ENCODE measurements at places on chromosomes 3 and 15.
A peak's percentile ranks its signal among the peaks of the same experiment; 100 is the strongest.

- DNase-seq: no peak
These were observed 17.9 kb downstream of the CP start for GRCh38 chr3:149203758-149204157.

- no peak for DNase-seq
These were observed 8.6 kb downstream of the GPX1 start for GRCh38 chr3:49349348-49350114.

DNA sequence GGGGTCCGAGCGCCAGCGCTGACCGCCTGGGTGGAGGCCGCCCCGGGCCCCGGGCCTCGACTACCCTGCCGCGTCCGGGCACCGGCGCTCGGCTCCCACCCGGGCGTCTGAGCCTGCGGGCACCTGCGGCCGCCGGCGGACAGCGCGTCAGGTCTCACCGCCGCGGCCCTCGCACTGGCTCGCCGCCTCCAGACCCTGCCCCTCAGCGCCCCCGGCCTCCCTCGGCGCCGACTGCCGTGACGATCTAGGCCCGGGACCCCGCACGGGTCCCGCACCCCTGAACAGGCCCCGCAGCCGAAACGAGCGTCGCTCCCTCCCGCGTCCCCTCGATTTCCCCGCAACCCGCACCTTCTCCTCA is 297 bp downstream of the PRC1 start:
- DNase-seq: peak; percentile 67

- DNase-seq: no peak
These were observed 173.8 kb upstream of the ARRDC4 start for GRCh38 chr15:97786741-97787140.

GRCh38 chr3:147816752-147817151 is 407.6 kb downstream of the ZIC1 start:
- no peak for DNase-seq

DNA sequence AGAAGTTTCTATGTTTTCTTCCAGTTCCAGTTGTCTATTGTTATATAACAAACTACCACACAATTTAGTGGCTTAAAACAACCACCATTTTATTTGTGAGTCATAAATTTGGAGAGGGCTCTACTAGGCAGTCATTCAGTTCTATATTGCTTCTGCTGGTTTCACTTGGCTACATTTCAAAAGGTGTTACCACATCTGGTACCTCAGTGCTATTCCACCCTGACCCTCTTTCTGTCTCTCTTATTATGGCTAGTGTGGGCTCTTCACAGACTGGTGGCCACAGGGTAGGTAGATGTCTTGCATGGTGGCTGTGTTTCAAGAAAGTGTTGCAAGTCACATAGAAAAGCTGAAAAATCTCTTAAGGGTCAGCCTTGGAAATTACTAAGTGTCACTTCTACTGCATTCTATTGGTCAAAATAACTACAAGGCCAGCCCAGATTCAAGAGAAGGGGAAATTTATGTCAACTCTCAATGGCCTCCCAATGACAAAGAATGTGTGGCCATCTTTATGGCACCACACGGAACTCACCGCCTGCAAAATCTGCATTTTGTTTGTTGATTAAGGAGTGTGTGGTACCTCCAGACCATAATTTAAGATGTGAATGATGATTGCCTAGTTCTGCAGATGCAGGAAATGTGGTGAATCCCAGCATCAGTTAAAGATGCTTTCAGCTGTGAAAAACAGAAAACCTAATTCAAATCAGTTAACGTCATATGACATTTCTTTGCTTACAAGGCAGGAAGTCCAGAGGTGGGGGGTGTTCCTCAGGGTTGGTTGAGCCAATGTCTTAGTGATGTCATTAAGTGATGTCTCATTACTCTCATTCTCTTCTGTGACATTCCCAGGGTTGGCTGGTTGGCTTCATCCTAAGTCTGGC is 105.8 kb upstream of the RASGRP1 start:
- DNase-seq: peak; percentile 84

DNA sequence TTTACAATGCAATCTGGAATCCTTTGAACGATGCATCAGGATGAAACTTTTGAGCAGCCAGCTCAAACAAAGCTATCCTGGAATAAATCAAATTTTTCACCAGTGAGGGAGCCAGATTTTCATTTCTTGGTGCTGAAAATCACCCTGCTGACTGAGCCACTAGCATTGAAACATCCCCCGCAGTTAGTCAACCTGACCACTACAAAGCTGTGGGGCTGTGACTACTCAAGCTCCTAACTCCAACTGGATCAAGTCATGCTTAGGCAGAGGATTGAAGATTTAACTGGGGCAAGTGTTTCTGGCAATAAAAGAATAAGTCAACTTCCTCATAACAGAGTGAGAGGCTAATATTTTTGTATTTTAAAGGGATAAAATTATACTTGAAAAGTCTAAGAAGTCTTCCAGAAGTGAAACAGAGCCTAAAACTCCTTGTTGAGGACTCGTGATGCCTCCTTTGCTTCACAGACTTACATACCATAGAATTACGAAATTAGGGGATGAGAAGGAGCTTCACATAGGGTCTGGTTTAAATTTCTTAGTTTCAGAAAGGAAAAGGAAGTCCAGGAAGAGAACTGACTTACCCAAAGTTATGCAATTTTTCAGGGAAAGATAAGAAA is 177.8 kb downstream of the SERPINI1 start:
- DNase-seq: no peak

DNA sequence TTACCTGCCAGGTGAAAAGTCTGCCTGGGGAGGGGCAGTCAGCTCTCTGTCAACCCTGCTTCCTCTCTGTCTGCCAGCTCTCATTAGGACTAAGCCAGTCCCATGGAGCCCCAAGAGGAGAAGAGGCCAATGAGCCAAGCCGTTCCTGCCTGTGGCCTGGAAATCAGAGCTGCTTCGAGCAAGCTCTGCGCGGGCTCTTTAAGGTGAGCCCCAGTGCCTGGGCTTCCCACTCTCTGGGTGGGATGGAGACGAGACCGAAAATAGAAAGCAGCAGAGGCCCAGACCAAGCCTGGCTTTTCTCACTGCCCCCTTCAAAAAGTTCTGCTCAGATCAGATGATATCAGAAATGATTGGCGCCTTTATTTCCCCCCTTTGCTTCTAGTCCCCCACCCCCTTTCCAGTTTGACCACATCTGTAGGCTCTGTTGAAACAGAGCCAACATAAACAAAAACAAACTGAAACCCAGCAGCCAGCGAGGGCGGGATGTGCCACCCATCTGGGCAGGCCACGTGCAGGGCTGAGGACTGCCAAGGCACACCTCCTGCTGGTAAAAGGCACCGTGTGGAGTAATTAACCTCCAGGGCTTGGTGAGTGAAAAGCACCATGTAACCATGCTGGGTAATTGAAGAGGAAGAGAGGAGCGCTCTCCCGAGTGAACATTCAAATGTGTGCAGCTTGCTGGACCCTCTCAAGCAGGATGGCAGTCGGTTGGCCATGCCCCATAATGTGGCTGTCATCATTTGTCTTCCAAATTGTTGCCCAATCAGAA is 471.0 kb upstream of the PROK2 start:
- DNase-seq: peak; percentile 71

GRCh38 chr3:47370887-47371697 is 9.7 kb upstream of the PTPN23 start:
- peak; percentile 73 for DNase-seq

- no peak for DNase-seq
These were observed 95.2 kb downstream of the AQP9 start for GRCh38 chr15:58233341-58233740.

GRCh38 chr3:169082076-169082475 is 581.4 kb downstream of the MECOM start:
- no peak for DNase-seq

- DNase-seq: no peak
These were observed 32.2 kb downstream of the MCTP2 start for GRCh38 chr15:94263341-94264273.

- DNase-seq: no peak
These were observed 41.4 kb upstream of the BOC start for GRCh38 chr3:113169891-113170452.

DNA sequence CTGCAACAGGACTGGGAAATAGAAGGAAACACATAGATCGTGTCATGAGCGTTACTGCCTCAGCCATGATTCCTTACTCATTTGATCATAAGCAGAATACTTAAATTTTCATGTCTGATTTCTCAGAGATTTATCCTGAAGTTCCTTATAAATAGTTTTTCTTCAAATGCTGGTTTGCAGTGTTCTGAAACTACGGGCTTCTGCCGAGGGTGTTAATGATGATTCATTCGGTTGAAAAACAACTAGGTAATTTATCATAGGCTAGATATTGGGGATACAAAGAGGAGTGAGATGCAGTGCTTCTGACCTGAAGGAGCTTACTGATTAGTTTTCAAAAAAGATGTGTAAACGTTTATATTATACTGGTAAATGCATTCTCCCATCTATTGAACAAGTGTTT is 428.9 kb downstream of the NLGN1 start:
- no peak for DNase-seq

- DNase-seq: no peak
These were observed 32.4 kb upstream of the NMNAT3 start for GRCh38 chr3:139710212-139710611.

DNA sequence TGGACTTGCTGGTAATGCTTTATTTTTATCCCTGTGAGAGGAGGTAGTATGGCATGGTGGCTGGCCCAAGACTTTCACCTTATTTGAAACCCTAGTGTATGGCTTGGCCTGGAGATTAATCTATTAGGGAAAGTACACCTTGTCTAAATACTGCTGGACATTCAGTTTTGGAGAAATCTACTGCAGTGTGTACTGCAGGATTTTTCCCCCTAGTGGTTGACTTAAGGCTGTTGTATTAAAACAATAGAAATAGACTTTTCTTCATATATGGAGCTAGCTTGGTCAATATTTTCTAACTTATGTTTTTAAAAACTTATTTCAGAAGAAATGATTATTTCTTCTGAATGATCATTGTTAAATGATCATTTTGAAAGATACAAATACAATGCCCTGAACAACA is 13.9 kb upstream of the SLITRK3 start:
- no peak for DNase-seq

GRCh38 chr15:80684697-80685096 is 10.4 kb upstream of the ABHD17C start:
- DNase-seq: no peak

- no peak for DNase-seq
These were observed 93.7 kb downstream of the FRMD4B start for GRCh38 chr3:69292185-69292584.

GRCh38 chr15:90930861-90931574 is 1.3 kb downstream of the HDDC3 start:
- no peak for DNase-seq

- no peak for DNase-seq
These were observed 1515.0 kb downstream of the OTOL1 start for GRCh38 chr3:163011596-163011995.

GRCh38 chr3:53077476-53078220 is 31.8 kb upstream of the SFMBT1 start:
- peak; percentile 50 for DNase-seq

GRCh38 chr3:134373271-134374104 is 759 bp downstream of the AMOTL2 start:
- DNase-seq: peak; percentile 50

DNA sequence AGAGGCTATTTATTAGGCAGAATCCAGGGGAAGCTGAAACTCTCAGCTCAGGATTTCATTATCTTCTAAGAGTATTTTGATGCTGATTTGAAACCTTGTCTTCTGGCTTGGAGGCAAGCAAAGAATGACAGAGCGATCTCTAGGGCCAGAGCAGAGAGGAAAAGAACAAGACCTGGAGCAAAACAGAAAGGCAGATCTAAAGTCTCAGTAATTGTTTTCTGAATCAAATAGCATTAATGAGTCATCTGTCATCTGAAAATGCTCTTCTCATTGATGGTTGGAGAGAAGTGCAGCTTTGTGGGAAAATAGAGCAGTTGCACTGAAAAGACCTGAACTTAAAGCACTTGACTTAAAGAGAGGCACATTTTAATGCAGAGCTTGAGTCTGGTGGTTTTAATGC is 385.9 kb downstream of the RAP2B start:
- no peak for DNase-seq

GRCh38 chr3:36649125-36649524 is 115.2 kb downstream of the DCLK3 start:
- no peak for DNase-seq

- DNase-seq: no peak
These were observed 33.0 kb upstream of the MGA start for GRCh38 chr15:41627203-41627602.
